Large intestine (tissue), 12 donors: ENCODE measurements at places on chromosomes 4 and X.

GRCh38 chr4:182137343-182137742 is 105.9 kb upstream of the TENM3 start:
- H3K27me3 ChIP-seq = peaks cover 30% of the 10 kb centered on the region
- peaks cover 5% of the 10 kb centered on the region for H3K4me1 ChIP-seq
- H3K4me3 ChIP-seq = no peak overlapping the region

GRCh38 chr4:141132709-141133145 is 542 bp downstream of the RNF150 start:
- H3K36me3 ChIP-seq = no peaks in the 10 kb centered on the region
- peak overlapping the region; percentile 25 for H3K27ac ChIP-seq
- peaks cover 9% of the 10 kb centered on the region for H3K4me1 ChIP-seq
- peaks cover 42% of the 10 kb centered on the region for H3K27me3 ChIP-seq
- DNase-seq = peak; percentile 35

DNA sequence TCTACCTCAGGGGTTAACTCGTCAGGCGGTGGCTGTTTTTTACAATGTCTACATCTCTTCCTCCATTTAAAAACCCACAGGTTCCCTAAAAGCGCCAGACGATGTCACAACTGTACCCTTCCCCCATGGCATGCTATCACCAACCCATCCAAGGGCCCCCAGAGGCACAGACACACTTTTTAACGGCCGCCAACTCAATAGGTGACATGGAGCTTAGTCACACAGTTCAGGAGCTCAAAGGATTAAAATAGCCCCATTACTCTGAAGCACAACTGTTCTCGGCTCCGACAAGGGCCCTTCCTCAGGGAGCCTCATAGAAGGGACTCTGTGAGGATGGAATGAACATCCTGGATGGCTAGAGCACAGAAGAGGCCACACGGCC is 12.4 kb downstream of the SH3KBP1 start:
- H3K36me3 ChIP-seq = no peaks in the 10 kb centered on the region
- H3K27me3 ChIP-seq = no peaks in the 10 kb centered on the region
- no peaks in the 10 kb centered on the region for H3K4me1 ChIP-seq

- no peaks in the 10 kb centered on the region for H3K27me3 ChIP-seq
- no peak overlapping the region for H3K4me3 ChIP-seq
- H3K27ac ChIP-seq = no peak overlapping the region
- no peaks in the 10 kb centered on the region for H3K4me1 ChIP-seq
These were observed 73.5 kb upstream of the SRD5A3 start for GRCh38 chr4:55272589-55272988.

GRCh38 chr4:72899214-72899613 is 170.3 kb downstream of the COX18 start:
- no peaks in the 10 kb centered on the region for H3K4me1 ChIP-seq
- no peak for DNase-seq
- H3K27me3 ChIP-seq = no peaks in the 10 kb centered on the region
- no peak overlapping the region for H3K4me3 ChIP-seq
- no peaks in the 10 kb centered on the region for H3K36me3 ChIP-seq

- no peak overlapping the region for H3K27ac ChIP-seq
- DNase-seq = peak; percentile 17
- H3K36me3 ChIP-seq = no peaks in the 10 kb centered on the region
- no peaks in the 10 kb centered on the region for H3K27me3 ChIP-seq
These were observed 545.2 kb downstream of the C4orf33 start for GRCh38 chr4:129641179-129641578.

GRCh38 chrX:108313669-108314068 is 124.6 kb downstream of the COL4A6 start:
- no peaks in the 10 kb centered on the region for H3K36me3 ChIP-seq
- no peaks in the 10 kb centered on the region for H3K27me3 ChIP-seq
- no peak for DNase-seq
- H3K4me1 ChIP-seq = no peaks in the 10 kb centered on the region

DNA sequence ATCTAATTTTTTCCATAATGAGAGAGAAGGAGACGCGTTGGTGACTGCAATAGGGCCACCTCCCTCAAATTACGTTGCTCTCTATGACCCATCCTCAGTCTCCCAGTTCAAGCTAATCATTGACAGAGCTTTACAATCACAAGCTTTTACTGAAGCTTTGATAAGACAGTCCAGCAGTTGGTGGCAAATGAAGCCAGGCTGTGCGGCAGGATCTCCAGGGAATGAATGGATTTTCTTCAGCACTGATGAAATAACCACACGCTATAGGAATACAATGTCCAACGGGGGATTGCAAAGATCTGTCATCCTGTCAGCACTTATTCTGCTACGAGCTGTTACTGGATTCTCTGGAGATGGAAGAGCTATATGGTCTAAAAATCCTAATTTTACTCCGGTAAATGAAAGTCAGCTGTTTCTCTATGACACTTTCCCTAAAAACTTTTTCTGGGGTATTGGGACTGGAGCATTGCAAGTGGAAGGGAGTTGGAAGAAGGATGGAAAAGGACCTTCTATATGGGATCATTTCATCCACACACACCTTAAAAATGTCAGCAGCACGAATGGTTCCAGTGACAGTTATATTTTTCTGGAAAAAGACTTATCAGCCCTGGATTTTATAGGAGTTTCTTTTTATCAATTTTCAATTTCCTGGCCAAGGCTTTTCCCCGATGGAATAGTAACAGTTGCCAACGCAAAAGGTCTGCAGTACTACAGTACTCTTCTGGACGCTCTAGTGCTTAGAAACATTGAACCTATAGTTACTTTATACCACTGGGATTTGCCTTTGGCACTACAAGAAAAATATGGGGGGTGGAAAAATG is at the start of gene KLB:
Gene KLB, plus strand, starts transcription at position 168 of the 821 bp plus-strand sequence. Its CDS starts 20 bp downstream, at position 188.
- peak; percentile 90 for DNase-seq
- H3K36me3 ChIP-seq = no peaks in the 10 kb centered on the region
- H3K4me3 ChIP-seq = no peak within 1 kb of the TSS
- H3K27ac ChIP-seq = no peak within 1 kb of the TSS
